ENCODE measurements at places on chromosomes 4 and X.

- no peak for DNase-seq
Observed at GRCh38 chr4:95386410-95386809, 162.4 kb downstream of the UNC5C start.

DNA sequence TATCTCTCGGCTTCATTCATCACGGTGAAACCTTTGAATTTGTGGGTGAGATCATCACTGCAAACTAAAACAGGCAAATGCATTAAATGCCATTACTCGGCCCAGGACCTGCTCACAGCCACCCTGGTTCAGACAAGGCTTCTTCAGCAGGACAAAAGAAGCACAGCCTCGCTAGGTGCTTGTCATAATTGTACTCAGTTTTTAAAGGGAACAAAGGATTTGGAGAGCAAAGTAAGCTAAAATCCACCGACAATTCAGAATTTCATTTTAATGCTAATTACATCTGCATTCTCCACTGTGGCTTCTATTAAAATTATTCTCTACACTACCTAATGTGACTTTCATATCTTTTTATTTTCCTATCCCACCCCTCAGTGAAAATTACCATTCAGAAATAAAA, 57.0 kb downstream of the PCYT1B start:
- no peak for DNase-seq

GRCh38 chr4:24559032-24559821, 25.1 kb downstream of the DHX15 start:
- no peak for DNase-seq

- DNase-seq = no peak
Observed at GRCh38 chr4:107304699-107305286, 268.7 kb upstream of the DKK2 start.

DNA sequence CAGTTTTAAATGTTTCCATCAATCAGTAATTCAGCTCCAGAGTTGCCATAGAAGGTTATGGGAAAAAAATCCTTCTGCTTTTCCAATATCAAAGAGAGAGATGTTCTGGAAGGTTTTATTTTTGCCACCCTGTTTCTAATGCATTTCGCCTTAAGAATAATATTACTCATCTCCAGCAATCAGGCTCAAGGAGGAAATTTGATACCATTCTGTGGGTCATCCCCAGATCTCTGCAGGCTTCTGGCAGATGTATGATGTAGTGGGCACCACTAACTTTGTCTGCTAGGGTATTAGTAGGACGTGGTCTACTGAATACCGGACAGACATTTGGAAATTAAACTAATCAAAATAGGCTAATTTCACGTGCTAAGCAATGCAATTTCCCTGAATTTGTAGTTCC, 645.4 kb upstream of the TENM3 start:
- DNase-seq = no peak

- DNase-seq = no peak
Observed at GRCh38 chrX:154739952-154740465, 10.9 kb downstream of the GAB3 start.

GRCh38 chrX:19535476-19535875, 20.2 kb upstream of the MAP3K15 start:
- DNase-seq = no peak

DNA sequence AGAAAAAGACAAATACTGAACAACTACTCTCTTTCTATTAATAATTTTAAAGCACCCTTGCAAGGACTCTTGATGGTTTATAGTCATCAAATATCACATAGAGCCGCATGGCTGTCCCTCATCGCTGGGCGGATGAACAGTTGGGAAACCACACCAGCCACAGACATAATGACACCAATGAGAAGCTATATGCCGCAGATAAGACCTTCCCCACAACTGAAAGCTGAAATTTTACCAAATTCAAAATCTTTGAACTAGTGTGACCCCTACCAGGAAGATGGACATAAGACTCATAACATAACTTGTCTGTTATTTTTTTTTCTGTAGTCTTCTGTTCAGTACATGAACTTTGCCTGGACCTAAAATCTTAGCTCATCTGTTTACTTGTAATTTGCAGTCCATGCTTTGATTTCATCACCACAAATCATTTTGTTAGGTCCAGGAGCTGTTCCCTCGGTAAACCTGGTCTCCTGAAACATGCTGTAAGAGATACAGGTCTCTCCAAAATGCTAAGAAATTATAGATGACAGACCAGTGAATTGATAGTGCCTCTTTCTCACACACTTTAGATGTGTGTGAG, 157.3 kb upstream of the RAPGEF2 start:
- DNase-seq = no peak

DNA sequence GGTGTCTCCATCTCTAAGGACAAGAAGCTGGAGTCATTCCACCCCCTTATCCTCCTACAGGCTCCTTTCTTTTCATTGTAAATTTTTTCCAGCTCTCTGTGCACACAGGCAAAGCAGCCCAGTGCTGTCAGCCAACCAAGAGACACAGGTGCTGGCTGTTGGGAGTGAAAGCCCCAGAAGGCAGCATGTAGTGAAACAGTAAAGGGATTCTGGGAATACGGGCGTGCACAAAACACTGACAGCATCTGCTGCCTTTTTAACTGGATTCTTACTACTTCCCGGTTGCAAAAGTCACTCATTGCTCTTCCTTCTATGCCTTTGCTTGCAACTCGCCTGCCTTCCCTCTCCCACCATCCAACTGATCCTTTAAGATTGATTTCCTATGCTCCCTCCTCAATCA, 208.6 kb upstream of the PRPS2 start:
- DNase-seq = no peak

DNA sequence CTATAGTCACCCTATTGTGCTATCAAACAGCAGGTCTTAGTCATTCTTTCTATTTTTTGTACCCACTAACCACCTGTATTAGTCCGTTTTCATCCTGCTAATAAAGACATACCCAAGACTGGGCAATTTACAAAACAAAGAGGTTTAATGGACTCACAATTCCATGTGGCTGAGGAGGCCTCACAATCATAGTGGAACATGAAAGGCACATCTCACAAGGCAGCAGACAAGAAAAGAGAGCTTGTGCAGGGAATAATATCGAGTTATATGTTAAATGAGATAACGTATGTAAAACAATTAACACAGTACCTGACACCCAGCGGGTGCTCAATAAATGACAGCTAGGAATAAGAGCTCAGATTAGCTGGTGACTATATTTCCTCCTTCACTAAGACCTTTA, 88.1 kb upstream of the WDR44 start:
- no peak for DNase-seq

- no peak for DNase-seq
Observed at GRCh38 chrX:10379878-10380277, 223.1 kb downstream of the CLCN4 start.

DNA sequence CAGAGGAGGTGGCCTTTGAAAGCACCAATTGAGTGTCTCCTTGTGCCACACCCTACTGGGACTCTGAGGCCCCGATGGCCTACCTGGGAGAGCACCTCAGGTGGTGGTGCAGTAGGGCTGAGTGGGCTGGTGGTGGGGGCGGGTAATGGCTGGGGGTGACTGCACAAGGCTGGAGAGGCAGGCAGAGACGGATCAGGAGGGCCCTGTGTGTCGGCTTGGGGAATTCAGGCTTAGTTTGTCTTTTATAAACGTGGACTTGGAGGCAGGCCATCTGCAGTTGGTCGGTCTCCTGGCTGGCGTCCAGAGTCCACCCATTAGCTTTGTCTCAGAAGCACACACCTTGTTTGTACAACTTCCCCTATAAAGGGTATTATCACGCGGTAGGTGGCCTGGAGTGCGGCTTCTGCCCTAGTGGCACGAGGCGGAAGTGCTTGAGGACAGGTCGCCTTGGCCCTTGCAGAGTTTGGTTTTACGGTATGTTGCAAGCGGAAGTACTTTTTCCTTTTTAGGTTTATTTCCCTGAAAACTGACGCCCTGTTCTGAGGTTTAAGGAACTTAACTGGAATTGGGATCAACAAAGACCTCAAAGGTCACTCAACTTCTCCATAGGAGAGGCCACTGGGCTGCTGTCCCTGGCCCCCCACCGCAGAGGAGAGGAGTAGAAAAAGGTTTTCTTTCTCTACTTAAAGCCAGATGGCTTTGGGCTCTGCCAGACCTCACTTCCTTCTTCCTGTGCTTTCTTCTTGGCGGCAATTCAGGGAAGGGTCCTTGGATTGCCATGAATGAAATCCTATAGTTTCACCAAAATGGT, 8.0 kb downstream of the TBC1D14 start:
- DNase-seq = no peak

DNA sequence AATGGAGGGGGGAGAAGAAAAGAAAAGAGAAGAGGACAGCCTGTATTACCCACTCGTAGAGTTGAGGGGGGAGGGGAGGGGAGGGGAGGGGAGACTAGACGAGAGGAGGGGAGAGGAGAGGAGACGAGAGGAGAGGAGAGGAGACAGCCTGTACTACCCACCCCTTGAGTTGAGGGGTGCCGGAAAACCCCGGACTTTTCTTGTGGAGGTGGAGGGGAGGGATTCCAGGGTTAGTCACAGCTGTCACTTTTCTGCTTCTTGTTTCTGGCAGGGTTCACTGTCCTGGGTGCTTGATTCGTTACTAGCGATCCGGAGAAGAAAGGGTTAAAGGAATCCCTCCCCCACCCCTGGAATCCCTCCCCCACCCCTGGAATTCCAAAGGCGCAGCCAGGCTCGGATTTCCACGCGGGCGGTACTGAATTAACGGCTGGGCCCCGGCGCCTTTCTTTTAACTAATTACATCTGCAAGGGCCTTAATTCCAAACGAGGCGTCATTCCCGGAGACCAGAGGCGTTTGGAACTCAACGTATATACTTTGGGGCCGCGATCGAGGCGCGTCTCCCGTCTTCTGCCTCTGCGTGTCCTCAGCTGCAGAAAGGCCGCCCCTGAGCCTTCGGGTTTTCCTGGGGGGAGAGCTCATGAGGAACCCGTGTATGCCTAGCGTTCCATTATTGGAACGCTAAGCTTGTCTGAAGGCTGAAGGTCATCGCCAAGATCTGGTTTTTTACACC, 20.1 kb upstream of the CSF2RA start:
- no peak for DNase-seq

DNA sequence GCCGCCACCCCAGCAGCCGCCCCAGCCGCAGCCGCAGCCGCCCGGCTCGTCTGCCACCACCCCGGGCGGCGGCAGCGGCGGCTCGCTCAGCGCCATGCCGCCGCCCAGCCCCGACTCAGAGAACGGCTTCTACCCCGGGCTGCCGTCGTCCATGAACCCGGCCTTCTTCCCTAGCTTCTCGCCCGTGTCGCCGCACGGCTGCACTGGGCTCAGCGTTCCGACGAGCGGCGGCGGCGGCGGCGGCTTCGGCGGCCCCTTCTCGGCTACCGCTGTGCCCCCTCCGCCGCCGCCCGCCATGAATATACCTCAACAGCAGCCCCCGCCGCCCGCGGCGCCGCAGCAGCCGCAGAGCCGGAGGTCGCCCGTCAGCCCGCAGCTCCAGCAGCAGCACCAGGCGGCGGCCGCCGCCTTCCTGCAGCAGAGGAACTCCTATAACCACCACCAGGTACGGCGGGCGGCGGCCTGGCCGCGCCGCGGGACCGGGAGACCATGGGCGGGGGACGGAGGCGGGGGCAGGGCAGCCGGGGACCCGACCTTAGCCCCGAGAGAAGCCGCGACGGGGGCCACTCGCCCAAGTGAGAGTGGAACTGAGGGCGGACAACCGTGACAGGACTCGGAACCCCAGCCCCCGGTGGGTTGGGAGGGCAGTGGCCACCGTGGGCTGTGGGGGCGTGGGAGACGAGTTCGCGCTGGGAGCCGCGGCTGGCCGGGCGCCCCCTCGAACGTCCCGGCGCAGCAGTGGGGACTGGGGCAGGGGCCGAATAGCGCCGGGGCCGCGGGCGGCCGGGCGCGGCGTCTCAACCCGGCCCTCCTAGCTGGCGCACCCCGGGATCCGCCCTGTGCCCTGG, 1.8 kb downstream of the CPEB2 start:
- peak; percentile 59 for DNase-seq

GRCh38 chr4:4677556-4678522, 136.0 kb upstream of the STX18 start:
- DNase-seq = no peak

DNA sequence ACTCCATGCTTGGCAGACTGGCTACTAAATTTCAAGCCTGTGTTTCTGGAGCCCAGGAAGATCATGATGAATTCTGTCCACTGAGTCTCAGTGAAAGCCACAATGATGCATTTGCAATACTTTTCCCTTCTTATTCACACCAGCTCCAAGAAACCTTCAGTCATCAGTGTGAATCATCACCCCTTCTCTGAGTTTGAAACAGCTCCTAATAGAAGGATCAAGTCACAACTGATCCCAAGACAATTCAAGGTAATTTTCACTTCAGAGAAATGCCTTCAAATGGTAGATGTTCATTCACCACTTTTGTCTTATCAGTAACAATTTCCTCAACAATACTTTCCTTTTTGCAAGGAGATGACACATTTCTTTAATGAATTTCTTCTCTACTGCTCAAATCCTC, 257.4 kb downstream of the NLGN4X start:
- DNase-seq = no peak

DNA sequence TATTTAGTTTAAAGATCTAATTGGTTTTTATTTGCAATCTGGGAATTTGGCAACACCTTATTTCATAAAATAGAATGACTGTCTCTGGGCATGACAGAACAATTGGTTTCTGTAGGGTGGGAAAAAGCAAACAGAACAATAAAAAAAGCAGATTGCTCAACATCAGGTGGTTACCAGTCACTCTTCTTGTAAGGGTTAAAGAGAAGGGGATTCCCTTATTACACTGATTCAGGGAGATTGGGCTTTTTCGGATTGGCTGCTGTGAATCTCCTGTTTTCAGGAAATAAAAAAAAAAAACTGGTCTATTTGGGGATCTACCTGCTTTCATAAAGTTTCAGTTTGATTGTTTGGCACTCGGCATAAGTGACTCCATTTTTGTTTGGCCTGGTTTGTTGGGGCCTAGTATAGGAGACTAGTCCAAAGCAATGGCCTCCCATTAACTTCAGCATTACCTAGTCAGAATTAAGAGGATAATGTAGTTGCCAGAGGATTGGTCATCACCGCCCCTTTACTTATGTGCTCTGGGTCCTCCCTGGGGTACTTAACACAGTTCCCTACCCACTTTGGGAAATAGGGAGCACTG, 380.5 kb downstream of the IDS start:
- DNase-seq = no peak

DNA sequence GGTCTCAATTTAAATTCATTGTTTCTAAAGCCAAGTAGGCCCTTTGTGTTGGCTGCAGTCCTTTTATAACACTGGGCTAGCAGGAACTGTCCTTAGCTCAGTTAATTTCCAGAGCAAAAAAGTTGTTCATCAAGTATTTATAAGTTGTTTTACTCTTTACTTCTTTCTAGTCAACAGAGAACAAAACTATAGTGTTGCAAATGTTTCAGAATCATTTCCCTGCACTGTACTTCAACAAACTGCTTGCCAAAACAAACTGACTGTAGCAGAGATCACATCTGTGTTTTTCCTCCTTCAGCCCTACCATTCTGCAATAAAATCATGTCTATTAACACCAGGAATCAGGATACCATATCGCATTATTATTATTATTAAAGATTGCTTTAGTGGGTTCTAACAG, 168.5 kb upstream of the SH3RF1 start:
- no peak for DNase-seq

GRCh38 chrX:47507153-47507867, 24.3 kb upstream of the ZNF41 start:
- no peak for DNase-seq

DNA sequence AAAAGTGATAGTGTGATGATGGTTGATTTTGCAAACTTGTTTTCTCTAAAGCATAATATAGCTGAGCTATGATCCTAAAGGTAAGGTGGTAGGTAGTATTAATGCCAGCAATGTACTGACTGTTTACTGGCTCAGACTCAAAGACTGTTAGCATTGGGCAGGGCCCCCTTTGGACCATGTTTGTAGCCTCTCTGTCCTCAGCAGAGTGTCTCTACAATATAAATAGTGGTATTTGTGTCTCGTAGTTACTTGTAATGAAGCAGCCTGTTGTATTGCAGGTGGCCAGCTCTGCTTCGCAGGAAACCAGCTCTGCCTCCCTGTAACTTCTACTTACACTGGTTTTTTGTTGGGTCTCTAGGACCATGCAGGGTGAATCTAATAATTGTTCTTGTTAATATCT, 70.5 kb downstream of the ARHGAP10 start:
- no peak for DNase-seq

Data from RWPE2 (cell line).